Chondrocyte (in vitro differentiated cells): ENCODE measurements at places on chromosomes 3 and 15. TPM values are rescaled to one million over a fixed set of nuclear protein-coding genes. Genes with fewer than 3 reads are reported as not detected.

DNA sequence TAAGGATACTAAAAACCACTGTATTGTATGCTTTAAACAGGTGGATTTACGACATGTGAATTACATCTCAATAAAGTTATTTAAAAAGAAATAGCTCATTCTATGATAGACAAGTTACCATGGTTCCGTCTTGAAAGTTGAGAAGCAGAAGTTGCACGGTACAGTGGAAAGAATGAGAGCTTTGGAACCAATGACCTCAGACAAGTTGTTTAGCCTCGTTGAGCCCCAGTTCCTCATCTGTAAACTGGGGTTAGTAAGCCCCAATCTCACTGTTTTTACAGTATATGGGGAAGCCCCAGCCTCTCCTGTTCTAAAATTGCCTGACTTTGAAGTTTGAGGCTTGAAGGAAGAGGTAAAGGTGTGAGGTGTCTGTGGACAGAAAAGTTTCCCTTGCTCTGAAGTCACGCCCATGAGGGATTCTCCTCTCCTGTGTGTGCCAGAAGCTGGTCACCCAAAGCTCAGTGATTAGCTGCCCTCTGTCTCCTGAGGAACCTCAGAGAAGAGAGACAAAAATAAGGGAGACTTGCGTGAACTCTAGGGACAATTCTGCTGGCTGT lies 10.0 kb downstream of the CRYGS start:
- DNase-seq = no peak
- H3K4me1 ChIP-seq = peaks cover 13% of the 10 kb centered on the region
- H3K4me3 ChIP-seq = no peak overlapping the region
- no peaks in the 10 kb centered on the region for H3K27me3 ChIP-seq
- no peaks in the 10 kb centered on the region for H3K36me3 ChIP-seq
- H3K27ac ChIP-seq = no peak overlapping the region

Gene SNTN
- total RNA-seq = not detected in 3 replicates

DNA sequence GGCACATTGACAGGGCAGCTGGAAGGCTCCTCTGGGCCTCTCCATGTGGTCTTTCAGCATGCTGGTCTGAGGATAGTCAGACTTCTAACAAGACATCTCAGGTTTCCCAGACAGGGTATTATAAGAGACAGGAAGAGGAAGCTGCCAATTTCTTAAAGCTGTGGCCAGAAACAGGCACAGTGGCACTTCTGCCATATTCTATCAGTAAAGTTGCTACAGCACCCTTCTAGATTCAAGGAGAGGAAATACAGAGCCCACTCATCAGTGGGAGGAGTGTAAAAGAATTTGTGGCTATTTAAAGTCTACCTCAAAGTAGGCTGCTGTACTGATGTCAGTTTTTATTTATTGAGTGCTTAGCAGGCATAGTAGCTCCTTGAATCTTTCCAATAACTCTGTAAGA lies 55.5 kb downstream of the BTD start:
- H3K4me3 ChIP-seq = no peak overlapping the region
- peaks cover 5% of the 10 kb centered on the region for H3K36me3 ChIP-seq
- H3K27me3 ChIP-seq = no peaks in the 10 kb centered on the region
- peaks cover 48% of the 10 kb centered on the region for H3K4me1 ChIP-seq
- peak overlapping the region; percentile 73 for H3K27ac ChIP-seq

- H3K4me1 ChIP-seq = peaks cover 52% of the 10 kb centered on the region
- peaks cover 4% of the 10 kb centered on the region for H3K36me3 ChIP-seq
- no peaks in the 10 kb centered on the region for H3K27me3 ChIP-seq
- no peak overlapping the region for H3K27ac ChIP-seq
- DNase-seq = no peak
Observed at GRCh38 chr3:29764603-29765254, 483.9 kb downstream of the RBMS3 start.

DNA sequence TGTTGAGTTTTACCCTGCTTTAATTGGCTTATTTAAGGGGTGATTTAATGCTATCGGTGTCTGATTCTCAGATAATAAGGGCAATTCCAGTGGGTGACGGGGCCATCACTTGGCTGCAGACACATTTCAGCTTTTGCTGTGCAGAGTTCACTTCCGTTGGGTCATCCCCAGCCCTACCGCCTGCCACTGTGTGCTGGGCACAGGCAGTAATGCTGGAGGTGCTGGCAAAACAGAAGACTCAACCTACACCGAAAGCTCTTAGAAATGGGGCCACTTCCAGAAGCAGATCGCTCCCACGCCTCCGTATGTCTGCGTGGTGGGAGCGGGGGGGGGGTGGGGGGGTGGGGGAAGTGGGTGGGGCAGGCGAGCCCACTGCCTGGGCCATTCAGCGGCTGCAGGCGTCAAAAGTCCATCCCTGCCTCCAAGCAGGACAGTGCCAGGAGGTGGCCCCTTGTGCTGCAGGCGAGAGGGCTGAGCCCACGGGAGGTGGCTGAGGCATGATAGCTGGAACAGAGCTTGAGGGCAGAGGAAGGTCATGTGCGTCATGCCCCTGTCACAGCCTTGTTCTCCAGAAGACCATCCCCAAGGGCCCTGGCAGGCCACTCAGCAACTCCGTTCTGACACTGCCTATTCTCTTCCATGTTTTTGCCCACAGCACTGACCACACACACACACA lies 128.3 kb downstream of the ATP10A start:
- no peak overlapping the region for H3K4me3 ChIP-seq
- H3K36me3 ChIP-seq = peaks cover 40% of the 10 kb centered on the region
- H3K4me1 ChIP-seq = peaks cover 95% of the 10 kb centered on the region
- peak overlapping the region; percentile 96 for H3K27ac ChIP-seq
- DNase-seq = peak; percentile 68

Gene CNTN6
- 2.1 to 8.3 TPM (median 2.2 TPM) in 3 replicates for total RNA-seq

Gene FBXO40
- total RNA-seq = 0.08 TPM in 1 of 3 replicates, not detected in the others

Gene GOLGA8G
- total RNA-seq = not detected in 3 replicates

- no peaks in the 10 kb centered on the region for H3K36me3 ChIP-seq
- peaks cover 73% of the 10 kb centered on the region for H3K4me1 ChIP-seq
- H3K4me3 ChIP-seq = no peak overlapping the region
- H3K27ac ChIP-seq = no peak overlapping the region
- no peaks in the 10 kb centered on the region for H3K27me3 ChIP-seq
- no peak for DNase-seq
Observed at GRCh38 chr15:98798375-98798893, 150.1 kb downstream of the IGF1R start.

DNA sequence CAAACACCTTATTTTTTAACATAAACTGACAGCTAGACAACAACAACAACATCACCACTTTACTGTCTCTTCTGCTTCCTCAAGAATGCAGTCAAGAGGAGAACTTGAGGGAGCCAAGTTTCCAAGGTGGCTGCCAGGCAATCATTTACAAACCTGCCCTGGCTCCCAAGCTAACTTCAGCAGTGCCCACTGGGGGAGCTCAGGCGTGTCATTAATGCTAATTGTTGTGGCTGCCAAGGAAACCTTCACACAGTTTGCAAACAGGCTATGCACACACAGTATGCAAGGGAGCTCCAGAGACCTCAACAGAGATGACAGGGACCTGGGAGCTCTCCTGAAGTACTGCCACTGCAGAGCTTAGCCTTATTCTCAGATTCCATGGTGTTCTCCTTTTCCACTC lies 2.1 kb downstream of the DZIP1L start:
- H3K4me3 ChIP-seq = peak overlapping the region; percentile 93
- peaks cover 5% of the 10 kb centered on the region for H3K36me3 ChIP-seq
- H3K4me1 ChIP-seq = peaks cover 43% of the 10 kb centered on the region
- no peak for DNase-seq
- no peaks in the 10 kb centered on the region for H3K27me3 ChIP-seq

GRCh38 chr15:63414474-63415120 lies 33.0 kb upstream of the CA12 start:
- H3K36me3 ChIP-seq = no peaks in the 10 kb centered on the region
- H3K4me1 ChIP-seq = no peaks in the 10 kb centered on the region
- no peak for DNase-seq
- no peak overlapping the region for H3K27ac ChIP-seq

DNA sequence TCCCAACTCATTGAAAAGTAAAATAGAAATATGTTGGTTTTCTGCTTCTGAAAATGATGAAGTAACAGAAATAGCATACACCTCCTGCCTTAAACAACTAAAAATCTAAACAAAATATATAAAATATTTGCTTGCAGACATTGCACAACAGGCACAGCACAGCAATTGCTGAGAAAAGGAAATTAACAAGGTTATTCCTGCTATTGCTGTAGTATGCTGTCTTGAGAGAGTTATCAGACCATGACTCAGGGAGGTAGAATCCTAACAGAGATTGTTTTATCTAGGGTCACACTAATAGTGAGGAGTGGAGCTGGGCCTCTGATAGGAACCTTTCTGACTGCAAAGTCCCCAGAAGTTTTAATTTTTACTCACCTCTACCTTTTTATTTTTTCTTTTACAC lies 72.6 kb downstream of the ZBTB20 start:
- H3K27me3 ChIP-seq = no peaks in the 10 kb centered on the region
- no peak overlapping the region for H3K27ac ChIP-seq
- peaks cover 3% of the 10 kb centered on the region for H3K36me3 ChIP-seq
- H3K4me1 ChIP-seq = peaks cover 8% of the 10 kb centered on the region

DNA sequence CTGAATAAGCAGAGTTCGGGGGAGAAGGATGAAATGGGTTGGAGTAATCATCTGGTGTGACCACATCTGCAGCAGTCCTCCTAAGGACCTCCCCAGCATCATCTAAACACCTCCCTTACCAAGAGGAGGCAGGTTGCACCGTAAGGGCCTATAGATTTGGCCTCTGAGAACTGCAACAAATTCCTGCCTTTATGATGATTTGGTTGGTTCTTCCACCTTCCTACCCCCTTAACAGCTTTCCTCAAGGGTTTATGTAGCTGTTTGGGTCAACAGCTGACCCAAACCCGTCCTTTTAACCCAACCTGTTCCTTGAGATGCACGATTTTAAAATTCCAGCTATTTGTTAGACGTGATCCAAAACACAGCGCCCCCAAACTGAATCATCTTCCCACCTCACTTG lies 58.2 kb downstream of the AAGAB start:
- peaks cover 32% of the 10 kb centered on the region for H3K4me1 ChIP-seq
- H3K27me3 ChIP-seq = no peaks in the 10 kb centered on the region

GRCh38 chr3:132199451-132199850 lies 117.8 kb upstream of the ACP3 start:
- no peak overlapping the region for H3K4me3 ChIP-seq
- peaks cover 11% of the 10 kb centered on the region for H3K27me3 ChIP-seq
- no peak overlapping the region for H3K27ac ChIP-seq
- DNase-seq = no peak
- no peaks in the 10 kb centered on the region for H3K4me1 ChIP-seq
- peaks cover 1% of the 10 kb centered on the region for H3K36me3 ChIP-seq

- peaks cover 4% of the 10 kb centered on the region for H3K36me3 ChIP-seq
- peak overlapping the region; percentile 66 for H3K27ac ChIP-seq
- peaks cover 82% of the 10 kb centered on the region for H3K4me1 ChIP-seq
- no peak overlapping the region for H3K4me3 ChIP-seq
Observed at GRCh38 chr3:5194341-5194740, 6.8 kb downstream of the EDEM1 start.

- peaks cover 28% of the 10 kb centered on the region for H3K36me3 ChIP-seq
- peaks cover 33% of the 10 kb centered on the region for H3K4me1 ChIP-seq
- peak overlapping the region; percentile 46 for H3K27ac ChIP-seq
Observed at GRCh38 chr3:57911593-57911992, 96.6 kb upstream of the FLNB start.
